RWPE1 (cell line): ENCODE measurements at places on chromosomes 7 and 10.

DNA sequence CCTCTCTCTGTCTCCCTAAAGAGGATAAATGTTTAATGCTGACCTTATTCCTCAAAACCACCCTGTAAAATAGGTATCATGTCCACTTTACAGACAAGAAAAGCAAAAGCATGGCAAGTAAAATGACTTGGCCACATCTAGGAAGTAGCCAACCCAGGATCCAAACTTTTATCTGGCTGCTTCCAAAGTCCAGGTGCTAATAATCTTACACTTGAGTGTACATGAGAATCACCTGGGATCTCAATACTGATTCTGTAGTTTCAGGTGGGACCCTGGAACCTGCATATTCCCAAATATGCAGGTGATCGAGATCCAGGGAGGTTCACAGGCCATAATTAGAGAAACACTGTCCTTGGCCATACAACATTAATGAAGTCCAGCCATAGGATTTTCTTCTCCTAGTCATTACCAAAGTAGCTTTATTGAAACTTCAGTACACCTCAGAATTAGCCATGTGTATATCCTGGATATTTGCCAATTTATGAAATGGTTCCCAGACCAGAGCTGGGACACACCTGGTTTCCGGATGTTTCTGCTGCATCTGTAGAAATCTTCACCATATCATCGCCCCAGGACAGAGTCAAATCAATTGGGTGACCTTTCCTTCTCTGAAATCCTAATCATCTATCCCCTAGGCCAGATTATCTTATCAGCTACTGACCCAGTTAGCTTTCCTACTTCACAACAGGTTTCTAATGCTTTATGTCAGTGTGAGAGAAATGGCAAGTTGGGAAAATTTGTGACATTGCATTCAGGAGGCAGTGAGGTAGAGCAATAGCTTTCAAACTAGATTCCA lies 119.1 kb upstream of the KMT2E start:
- no peak for DNase-seq

- DNase-seq, result no peak
Observed at GRCh38 chr10:50289196-50289595, 37.9 kb upstream of the ASAH2 start.

DNA sequence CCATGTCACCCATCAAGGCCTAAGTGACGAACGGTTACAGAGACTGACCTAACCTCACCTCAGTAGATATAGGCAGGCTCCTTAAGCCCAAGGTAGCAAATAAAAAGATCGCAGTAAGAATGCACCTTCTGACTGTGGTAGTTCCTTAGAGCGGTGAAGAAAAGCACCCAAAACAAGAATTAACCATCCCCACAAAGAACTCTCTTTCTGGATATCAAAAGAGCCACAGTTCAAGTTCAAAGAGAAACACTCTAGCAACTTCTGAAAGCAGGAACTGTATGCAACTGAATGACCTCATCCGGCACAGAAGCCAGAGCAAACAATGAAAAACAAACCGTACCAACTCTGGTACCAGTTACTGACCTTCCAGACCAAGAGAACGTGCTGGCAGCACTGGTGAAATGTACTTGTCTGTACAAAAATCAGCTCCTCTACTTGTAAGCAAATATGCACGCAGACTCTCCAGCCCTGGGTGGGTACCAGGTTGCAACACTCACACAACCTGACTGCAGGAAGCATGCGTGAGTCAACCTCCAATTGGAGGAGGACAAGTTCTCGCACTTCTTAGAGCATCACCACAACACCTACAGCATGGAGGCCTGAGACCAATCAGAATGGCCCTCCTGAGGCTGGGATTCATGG lies 202.7 kb downstream of the FAM107B start:
- DNase-seq, result peak; percentile 44

GRCh38 chr7:151260883-151261282 lies 12.4 kb upstream of the SMARCD3 start:
- DNase-seq, result no peak

GRCh38 chr10:8677642-8678041 lies 623.2 kb downstream of the GATA3 start:
- DNase-seq, result no peak

DNA sequence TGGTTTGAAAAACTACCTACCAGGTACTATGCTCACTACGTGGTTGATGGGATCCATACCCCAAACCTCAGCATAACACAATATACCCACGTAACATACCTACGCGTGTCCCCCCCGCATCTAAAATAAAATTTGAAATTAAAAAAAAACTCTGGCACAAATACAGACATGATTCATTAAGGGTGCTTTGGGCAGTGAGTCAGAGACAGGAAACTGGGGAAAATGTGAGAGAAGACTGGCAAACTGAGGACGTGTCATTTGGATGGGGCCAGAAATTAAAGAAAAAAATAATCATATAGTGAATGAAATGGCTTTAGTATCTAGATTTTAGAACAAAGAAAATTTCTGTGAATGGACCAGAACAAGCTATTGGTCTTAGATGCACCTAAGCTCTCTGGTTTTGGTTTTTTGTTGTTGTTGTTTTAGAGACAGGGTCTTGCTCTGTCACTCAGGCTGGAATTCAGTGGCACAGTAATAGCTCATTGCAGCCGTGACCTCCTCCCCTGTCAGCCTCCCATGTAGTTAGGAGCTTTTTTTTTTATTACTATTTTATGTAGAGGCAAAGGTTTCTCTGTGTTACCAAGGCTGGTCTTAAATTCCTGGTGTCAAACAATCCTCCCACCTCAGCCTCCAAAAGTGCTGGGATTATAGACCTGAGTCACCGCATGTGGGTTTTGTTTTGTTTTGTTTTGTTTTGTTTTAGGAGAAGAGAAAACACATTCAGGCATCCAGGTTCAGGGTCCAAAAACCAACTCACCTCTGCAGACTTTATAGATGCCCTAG lies 5.9 kb upstream of the PRSS58 start:
- peak; percentile 34 for DNase-seq

DNA sequence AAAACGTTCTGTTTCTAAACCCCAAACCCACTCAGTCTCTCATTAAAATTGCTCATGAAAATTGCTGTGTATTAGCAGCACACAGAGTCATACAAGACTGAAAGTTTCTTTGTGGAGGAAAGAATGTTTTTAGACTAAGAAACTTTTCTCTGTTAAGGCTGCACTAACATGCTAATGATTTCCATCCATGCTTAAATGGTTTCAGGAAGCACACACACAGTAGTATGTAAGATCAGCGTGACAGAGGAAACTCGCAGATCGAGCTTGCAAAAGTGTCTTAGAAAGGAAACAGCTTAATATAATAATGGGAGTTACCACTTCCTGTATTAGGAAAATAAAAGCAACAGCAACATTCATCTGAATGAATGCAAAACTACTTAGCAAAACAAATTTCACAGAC lies 112.7 kb downstream of the ICA1 start:
- DNase-seq, result no peak

GRCh38 chr7:98617051-98617959 lies at the start of gene NPTX2:
TSS of gene NPTX2 (plus strand) at chr7:98617285. CDS start at chr7:98617462, 177 bp downstream.
- peak; percentile 87 for DNase-seq

DNA sequence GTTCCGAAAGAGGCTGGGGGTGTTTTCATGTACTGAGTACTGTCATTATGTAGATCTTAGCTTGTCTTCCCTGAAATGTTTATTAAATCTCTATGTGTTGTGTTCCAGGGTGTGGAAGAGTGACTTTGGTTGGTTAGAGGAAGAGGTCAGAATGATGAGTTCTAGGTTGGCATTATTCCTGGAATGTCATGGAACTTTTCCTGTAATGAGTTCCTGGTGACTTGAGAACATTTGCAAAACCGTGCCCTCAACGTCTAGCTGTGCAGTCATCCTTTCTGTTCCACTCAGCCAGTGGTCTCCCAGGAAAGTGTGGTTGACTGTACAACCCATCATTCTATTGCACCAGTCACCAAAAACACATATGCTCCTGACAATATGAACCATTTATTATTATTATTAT lies 129.6 kb downstream of the BICC1 start:
- DNase-seq, result no peak
